Activated T-cell treated with anti-CD3 and anti-CD28 coated beads for 1 hour (primary cell): ENCODE measurements at places on chromosomes 12 and 14.

- DNase-seq, result peak; percentile 76
These were observed 1.3 kb upstream of the TEDC1 start for GRCh38 chr14:105489542-105490266.

DNA sequence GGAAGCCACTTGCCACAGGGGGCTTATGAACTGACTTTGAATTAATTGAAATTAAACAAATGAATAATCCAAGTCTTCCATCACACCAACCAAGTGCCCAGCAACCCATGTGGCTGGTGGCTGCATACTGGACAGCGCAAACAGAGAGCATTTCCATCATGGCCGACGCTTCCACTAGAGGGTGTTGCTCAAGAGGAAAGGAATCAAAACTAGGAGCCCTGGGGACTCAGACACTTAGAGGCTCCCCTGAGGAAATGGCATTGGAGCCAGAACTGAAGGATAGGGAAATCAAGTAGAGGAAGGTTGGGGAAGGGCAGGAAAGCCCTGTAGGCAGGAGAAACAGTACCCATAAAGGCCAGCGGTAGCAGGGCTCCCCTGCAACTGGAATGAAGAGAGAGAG is 50.6 kb upstream of the NUAK1 start:
- DNase-seq, result no peak

- DNase-seq, result no peak
These were observed 38.0 kb downstream of the IQSEC3 start for GRCh38 chr12:104551-105081.

GRCh38 chr14:75723716-75724115 is 62.7 kb downstream of the TTLL5 start:
- no peak for DNase-seq

DNA sequence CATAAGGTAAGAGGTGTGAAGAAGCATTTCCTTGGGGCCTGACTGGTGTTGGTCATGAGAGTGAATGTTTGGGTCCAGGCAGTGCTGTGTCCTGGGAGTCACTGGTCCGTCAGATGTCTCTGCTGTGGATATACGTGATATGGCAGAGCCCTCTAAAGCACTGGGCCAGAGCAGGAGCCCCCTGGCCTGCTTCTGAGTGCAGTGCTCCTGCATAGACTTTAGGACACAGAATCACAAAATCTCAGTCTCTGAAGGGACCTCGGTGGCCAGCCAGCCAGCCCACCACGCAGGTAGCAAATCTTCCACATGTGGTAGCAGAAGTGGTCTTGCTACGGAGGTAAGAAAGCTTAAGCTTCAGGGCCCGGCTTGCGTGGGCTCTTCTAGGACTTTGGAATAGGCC is 18.5 kb upstream of the AQP2 start:
- DNase-seq, result no peak

GRCh38 chr12:64081008-64081404 is 141.1 kb downstream of the KICS2 start:
- DNase-seq, result no peak

GRCh38 chr12:94736820-94737219 is 86.5 kb upstream of the TMCC3 start:
- DNase-seq, result no peak

GRCh38 chr14:21440859-21441258 is 15.1 kb downstream of the CHD8 start:
- DNase-seq, result no peak

DNA sequence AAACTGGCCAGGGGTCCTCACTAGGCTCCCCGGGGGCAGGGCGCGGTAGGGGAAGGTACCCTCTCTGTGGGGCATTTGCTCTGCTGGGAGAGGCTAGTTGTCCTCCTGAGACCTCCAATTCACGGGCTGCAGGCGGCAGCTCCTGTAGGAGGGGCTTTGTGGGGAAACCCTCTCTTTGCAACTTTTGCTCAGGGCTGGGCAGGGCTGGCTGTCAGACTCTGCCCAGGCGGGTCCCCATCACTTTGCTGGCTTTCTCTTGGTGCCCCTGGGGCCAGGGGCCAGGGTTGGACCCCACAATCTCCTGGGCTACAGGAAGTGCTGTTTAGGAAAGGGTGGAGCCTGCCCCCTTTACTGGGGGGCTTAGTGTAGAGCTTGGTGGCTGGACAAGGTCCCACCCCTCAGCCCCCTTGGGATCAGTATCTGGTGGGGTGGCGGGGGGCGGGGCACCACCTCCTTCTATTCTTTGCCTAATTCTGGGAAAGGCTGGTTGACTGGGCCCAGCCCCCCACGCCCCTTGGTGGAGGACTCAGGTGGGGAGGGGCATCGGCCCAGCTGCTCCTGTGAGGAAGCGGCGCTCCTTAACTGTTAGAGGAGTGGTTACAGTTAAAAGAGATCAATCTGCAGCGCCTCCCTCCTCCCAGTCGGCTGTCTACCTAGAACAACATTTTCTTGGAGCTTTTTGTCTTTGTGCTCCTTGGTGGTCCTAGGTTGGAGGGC is 918.7 kb downstream of the AACS start:
- DNase-seq, result no peak

DNA sequence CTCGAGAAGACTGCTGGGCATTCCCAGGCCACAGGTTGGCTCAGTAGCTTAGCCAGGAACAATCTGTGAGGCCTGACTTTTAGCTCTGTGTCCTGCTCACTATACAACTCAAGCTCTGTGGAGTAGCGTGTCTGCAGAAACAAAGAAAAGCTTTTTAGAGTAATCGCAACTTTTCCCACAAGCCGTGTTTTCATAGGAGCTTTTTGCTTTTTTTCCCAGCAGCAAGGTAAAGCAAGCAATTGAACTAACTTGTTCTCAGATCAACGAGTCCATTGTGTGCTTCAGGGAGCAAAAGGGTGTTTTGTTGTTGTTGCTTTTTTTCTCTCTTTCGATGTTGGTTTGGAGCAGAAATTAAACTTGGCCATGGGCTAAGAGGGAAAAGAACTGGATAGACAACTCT is 97.3 kb upstream of the BCL2L14 start:
- DNase-seq, result no peak

GRCh38 chr12:45368841-45369489 is 153.1 kb downstream of the ANO6 start:
- no peak for DNase-seq

DNA sequence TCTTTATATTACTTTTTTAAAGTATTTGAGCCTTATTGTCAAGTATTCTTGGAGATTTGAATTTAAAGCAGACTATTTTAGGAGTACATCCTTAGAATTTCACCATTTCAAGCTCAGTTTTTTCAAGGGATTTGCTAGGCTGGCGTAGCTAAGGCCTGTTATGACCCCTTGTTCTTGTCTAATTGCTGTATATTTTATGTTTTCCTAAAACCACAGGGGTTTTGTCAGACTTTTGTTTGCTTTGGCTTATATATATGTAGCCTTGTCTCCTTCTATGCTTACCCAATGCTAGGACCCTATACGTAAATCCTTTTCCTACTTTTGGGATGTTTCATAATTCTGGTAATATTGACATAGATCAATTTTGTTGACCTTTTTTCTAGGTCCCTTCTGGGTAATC is 147.0 kb upstream of the SYT10 start:
- no peak for DNase-seq

DNA sequence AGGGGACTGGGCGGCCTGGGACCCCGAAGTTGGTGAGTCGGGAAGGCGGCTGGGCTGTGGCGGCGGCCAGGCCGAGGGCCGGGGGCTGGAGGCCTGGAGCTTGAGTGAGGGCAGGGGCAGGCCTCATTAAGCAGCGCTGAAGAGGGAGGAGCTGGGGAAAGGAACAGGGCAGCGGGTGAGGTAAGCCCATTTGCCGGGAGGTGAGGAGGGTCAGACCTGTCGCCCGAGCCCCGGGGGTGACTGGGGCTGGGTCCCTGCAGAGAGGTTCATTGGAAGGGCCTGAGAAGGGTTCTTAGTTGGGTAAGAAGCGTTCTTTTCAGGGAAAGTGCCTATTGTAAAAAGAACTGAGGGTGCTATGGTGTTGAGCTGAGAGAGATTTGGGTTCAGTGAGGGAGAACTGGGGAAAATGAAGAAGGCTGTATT is 441 bp downstream of the RAB5B start:
- no peak for DNase-seq

- no peak for DNase-seq
These were observed 21.6 kb upstream of the STAC3 start for GRCh38 chr12:57272337-57273151.

DNA sequence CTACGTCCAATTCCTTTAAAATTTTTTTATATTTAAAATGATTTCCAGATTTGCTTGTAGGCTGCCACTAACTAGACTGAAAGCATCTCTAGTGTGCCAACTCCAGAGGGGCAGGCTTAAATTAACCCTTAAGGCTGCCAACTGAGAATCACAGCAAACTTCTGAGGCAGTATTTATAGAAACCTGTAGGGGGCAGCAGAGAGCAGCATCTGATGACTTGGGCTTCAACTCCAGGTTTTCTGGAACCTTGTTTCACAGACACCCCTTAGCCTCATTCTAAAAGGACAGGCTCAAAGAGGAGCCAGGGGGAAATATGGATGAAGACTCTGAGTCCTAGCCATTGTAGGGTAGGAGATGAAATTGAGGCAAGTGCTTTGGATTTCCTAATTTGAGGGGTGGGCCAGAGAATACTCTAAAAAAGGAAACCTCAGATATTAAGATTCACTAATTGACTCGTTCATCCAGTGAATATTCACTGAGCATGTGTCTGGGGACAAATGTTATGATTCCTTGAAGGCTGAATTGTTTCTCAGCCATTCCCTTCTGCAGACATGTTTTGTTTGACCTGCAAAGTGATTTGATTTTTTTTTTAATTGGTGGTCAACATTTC is 63.3 kb upstream of the HSPB8 start:
- no peak for DNase-seq

- no peak for DNase-seq
These were observed 67.2 kb downstream of the KDM2B start for GRCh38 chr12:121513464-121514183.

GRCh38 chr12:46933947-46934346 is 108.2 kb upstream of the SLC38A4 start:
- DNase-seq, result no peak

DNA sequence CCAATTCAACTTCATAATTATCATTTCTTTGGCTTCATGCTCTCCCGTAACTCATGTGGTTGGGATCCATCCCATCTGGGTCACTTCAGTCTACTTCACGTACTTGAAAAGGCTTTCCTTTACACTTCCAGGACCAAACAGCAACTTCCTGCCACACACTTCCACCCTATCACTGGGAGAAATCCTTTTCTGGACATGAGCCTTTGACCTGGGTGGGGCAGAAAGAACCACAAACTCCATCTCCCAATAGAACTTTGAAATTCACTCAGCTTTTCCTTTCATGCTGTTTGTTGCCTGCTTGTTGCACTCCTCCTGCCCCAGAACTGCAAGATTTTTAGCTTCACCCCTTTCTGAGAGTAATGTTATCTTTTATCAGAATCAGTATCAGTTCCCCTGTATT is 18.4 kb upstream of the GALNT16 start:
- DNase-seq, result no peak

GRCh38 chr14:49194067-49194466 is 392.1 kb downstream of the RPS29 start:
- no peak for DNase-seq

GRCh38 chr12:19387161-19387560 is 52.1 kb upstream of the AEBP2 start:
- DNase-seq, result no peak

GRCh38 chr12:4223273-4223845 is 50.2 kb upstream of the CCND2 start:
- DNase-seq, result no peak

GRCh38 chr12:24945039-24945438 is 3.9 kb downstream of the BCAT1 start:
- DNase-seq, result no peak

- no peak for DNase-seq
These were observed 6.8 kb downstream of the PTPN6 start for GRCh38 chr12:6957741-6958608.

GRCh38 chr12:102441077-102441596 is 39.2 kb downstream of the IGF1 start:
- DNase-seq, result no peak
